ENCODE measurements at places on chromosomes 2 and 18.

- DNase-seq = no peak
- no peaks in the 10 kb centered on the region for H3K36me3 ChIP-seq
- H3K27ac ChIP-seq = no peak overlapping the region
- no peaks in the 10 kb centered on the region for H3K4me1 ChIP-seq
Measured at GRCh38 chr2:7516484-7517063, 599.4 kb downstream of the RNF144A start.

DNA sequence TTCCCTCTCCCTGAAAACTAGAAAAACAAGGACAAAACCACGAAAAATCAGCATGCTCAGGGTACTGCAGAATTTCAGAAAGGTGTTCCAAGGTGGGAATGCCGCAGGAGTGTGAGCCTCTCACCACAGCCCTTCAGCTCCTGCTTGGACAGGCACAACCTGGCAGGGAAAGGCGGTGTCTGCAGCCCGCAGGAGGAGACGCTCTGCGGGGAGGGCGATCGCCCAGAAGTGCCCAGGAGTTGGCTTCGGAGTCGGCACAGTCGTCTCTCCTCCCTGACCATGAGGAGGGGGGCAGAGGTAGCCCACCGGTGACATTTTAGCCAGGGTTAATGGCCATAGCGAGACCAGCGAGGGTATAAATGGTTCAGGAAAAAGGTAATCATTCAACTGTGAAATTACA lies 57.2 kb downstream of the TMEM18 start:
- H3K27ac ChIP-seq = no peak overlapping the region
- DNase-seq = no peak
- H3K4me1 ChIP-seq = no peaks in the 10 kb centered on the region
- no peaks in the 10 kb centered on the region for H3K36me3 ChIP-seq
- H3K27me3 ChIP-seq = no peaks in the 10 kb centered on the region

DNA sequence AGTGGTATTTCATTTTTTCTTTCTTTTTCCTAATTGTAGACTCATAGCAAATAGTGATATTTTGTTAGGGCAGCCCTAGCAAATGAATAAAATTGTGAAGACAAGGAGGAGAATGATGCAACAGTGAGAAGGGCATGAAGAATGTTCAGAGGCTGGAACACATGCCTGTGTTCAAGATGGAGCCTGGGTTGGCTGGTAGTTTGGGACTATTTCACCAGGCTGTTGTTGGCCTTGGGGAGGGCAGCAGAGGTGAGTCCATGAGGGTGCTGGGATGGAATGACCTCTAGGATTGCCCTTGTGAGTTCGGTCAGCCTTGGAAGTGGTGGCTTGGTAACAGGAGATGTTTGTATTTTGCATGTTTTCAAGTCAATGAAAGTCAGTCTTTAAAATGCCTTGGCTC lies 10.1 kb upstream of the CDC42EP3 start:
- no peaks in the 10 kb centered on the region for H3K4me1 ChIP-seq
- no peaks in the 10 kb centered on the region for H3K27me3 ChIP-seq
- no peak overlapping the region for H3K4me3 ChIP-seq

GRCh38 chr2:234963773-234964615 lies 12.2 kb downstream of the SH3BP4 start:
- H3K36me3 ChIP-seq = no peaks in the 10 kb centered on the region
- DNase-seq = no peak
- H3K4me1 ChIP-seq = peaks cover 15% of the 10 kb centered on the region
- no peaks in the 10 kb centered on the region for H3K27me3 ChIP-seq
- H3K27ac ChIP-seq = no peak overlapping the region

DNA sequence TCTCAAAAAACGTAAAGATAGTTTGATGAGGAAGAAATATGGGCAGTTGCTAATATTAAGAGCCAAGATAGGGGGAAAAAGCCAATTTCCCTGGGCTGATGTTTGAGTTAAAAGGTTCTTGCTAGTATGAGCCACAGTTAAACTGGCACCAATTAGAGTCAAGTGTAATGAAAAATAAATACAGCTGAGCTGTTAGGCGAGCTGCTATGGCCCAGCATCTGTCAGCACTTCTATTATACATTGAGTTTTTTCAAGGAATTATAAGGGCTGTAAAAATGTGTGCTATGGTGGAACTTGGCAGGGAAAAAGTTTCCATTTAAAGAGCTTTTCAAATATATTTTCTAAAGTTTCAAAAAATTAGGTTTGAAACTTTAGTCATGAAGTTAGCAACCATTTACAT lies 279.6 kb downstream of the CYRIA start:
- H3K36me3 ChIP-seq = no peaks in the 10 kb centered on the region
- H3K4me3 ChIP-seq = no peak overlapping the region
- DNase-seq = no peak

GRCh38 chr2:127277028-127277427 lies 16.9 kb downstream of the ERCC3 start:
- H3K4me1 ChIP-seq = peaks cover 3% of the 10 kb centered on the region
- H3K4me3 ChIP-seq = no peak overlapping the region
- H3K27me3 ChIP-seq = no peaks in the 10 kb centered on the region
- no peak overlapping the region for H3K27ac ChIP-seq
- DNase-seq = no peak

DNA sequence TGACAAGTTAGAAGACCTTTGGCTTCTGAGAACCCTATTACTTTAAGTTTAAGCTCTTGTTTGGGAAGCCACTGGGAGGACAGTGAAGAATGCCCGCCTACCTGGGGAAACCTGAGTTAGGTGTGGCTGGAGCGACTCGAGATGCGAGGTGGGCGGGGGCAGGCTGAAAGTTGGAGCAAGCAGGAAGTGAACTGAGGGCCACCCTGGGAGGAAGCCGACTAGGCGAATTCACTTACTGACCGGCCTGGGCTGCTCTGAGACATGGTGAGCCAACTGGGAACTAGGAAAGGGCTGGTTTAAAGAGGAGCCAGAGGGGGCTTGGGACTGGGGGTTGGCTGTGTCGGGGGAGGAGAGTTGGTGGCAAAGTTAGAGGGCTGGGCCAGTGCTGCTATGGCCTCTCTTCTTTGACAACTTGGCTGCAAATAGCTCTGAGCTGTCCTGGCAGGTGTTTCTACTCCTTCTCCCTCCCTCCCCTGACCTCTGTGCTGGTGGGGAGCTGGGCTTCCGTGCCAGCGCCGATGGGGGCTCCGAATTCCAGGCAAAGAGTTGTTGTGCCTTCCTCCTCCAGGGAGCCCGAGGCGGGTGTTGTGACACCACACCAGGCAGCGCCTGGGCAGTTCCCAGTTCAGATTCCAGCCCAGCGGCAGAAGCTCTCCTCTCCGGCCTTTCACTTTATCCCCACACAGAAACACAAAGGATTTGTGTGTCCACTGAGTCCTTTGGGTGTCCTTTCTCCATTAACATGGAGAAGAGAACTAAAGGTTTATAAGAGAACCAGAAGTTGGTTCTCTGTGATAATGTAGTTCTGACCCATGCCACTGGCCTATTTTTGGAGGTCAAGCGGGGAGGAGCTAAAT lies at the start of gene VAMP8:
Gene VAMP8, plus strand, starts transcription at position 201 of the 857 bp plus-strand sequence. Its CDS starts 61 bp downstream, at position 262.
- H3K27me3 ChIP-seq = no peaks in the 10 kb centered on the region
- no peak for DNase-seq
- peak within 1 kb of the TSS; percentile 69 for H3K27ac ChIP-seq
- H3K36me3 ChIP-seq = no peaks in the 10 kb centered on the region
- no peak within 1 kb of the TSS for H3K4me3 ChIP-seq

- no peak overlapping the region for H3K4me3 ChIP-seq
- H3K4me1 ChIP-seq = no peaks in the 10 kb centered on the region
- H3K36me3 ChIP-seq = no peaks in the 10 kb centered on the region
Measured at GRCh38 chr2:71878626-71879508, 268.8 kb downstream of the CYP26B1 start.

DNA sequence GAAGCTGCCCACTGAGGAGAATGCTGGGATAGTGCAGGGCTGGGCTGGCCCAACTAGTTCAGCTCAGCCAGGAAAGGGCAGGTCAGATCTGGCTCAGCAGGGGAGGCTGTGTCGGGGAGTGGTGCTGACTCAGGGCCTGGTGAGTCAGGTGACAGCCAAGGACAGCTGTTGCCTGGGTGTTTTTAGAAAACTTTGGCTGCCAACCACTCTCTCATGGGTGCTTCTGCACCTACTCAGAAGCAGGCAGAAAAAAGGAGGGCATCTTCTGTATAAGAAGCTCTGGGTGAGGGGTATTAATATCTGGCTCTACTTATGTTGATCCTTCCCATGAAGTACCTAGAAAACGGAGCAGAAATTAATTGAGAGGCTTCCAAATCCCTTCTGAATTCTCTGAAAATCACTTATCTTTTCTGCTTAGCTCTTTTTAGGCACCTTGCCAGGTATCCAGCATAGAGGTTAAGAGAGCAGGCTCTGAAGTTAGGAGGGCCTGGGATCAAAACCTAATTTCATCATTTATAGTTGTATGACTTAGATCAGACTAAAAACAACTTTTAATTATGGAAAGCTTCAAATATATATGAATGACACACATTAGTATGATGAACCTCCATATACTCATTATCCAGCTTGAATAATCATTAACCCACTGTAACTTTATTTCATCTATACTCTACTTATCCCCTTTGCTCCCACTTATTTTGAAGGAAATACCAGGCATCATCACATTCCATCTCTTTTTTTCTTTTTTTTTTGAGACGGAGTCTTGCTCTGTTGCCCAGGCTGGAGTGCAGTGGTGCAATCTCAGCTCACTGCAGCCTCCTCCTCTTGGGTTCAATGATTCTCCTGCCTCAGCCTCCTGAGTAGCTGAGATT lies 15.5 kb upstream of the RAB10 start:
- H3K27ac ChIP-seq = no peak overlapping the region
- no peaks in the 10 kb centered on the region for H3K4me1 ChIP-seq
- peak; percentile 47 for DNase-seq
- H3K36me3 ChIP-seq = no peaks in the 10 kb centered on the region
- H3K4me3 ChIP-seq = no peak overlapping the region

DNA sequence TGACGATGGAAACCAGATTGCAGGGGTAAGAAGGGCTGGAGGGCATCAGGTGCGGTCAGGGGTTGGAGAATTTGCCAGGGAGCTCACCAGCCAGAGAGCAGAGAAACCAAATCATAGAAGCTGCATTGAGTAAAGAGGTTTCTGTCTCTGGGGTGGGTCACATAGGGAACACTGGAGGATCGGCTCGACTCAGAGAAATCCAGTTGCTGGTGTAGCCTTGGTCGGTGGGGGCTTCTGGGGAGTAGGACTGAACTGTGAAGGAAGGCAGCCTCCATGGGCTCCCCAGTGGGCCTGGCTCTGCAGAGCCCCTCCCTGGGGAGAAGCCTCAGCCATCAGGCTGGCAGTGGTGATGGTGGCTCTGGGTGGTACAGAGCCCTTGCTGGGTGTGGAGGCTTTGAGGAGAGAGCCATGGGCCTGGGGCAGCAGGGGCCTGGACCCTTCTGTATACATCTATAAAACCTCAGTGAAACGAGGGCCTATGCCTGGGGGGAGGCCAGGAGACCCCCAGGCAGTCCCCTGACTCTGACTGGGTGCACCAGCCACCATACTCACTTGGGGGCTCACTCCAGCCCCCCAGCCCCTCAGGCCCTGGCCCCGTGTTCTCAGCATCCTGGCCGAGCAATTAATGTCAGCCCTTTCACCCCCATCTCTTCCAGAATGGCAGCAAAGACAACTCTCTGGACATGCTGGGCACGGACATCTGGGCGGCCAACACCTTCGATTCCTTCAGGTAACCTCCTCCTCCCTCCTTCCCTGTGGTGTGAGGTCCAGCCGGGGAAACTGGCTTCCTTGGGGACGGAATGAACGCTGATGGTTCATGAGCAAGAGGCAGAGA lies 124.5 kb downstream of the CTIF start:
- DNase-seq = no peak
- H3K4me3 ChIP-seq = no peak overlapping the region
- no peaks in the 10 kb centered on the region for H3K27me3 ChIP-seq

GRCh38 chr2:59435635-59436034 lies 1117.8 kb downstream of the BCL11A start:
- no peaks in the 10 kb centered on the region for H3K36me3 ChIP-seq
- H3K27ac ChIP-seq = no peak overlapping the region
- no peak overlapping the region for H3K4me3 ChIP-seq
- DNase-seq = no peak

DNA sequence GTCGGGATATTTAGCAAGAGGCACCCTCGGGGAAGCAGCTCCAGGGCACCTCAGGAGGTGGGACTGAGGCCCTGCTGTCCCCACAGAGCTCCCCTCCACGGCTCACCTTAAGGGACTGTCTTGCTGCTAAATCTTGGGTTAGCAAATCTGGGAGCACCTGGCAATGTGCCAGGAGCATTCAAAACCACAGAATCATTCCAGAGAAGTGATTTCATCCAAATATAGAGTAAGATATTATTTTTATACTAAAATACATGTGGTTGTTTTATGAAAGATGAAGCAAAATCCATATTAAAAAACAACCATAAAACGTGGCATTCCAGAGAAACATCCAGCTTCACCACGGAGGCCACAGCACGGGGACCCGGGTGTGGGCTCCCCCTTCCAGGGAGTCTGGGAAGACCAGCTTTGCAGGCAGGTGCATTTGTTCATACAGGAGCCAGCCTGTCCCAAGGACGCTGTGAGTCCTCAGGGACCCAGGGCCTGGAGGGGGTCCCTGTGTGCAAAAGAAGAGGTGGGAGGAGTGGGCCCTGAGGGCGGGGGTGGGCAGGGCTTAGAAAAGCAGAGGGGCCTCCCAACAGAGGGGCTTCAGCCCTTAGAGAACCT lies 16.3 kb downstream of the HS1BP3 start:
- no peak overlapping the region for H3K4me3 ChIP-seq
- H3K27me3 ChIP-seq = no peaks in the 10 kb centered on the region
- H3K4me1 ChIP-seq = peaks cover 28% of the 10 kb centered on the region
- H3K36me3 ChIP-seq = no peaks in the 10 kb centered on the region
- DNase-seq = peak; percentile 57

GRCh38 chr18:11118051-11118766 lies 31.2 kb downstream of the PIEZO2 start:
- H3K4me3 ChIP-seq = no peak overlapping the region
- H3K4me1 ChIP-seq = no peaks in the 10 kb centered on the region
- no peak for DNase-seq
- peak overlapping the region; percentile 44 for H3K27ac ChIP-seq
- no peaks in the 10 kb centered on the region for H3K27me3 ChIP-seq
- no peaks in the 10 kb centered on the region for H3K36me3 ChIP-seq

DNA sequence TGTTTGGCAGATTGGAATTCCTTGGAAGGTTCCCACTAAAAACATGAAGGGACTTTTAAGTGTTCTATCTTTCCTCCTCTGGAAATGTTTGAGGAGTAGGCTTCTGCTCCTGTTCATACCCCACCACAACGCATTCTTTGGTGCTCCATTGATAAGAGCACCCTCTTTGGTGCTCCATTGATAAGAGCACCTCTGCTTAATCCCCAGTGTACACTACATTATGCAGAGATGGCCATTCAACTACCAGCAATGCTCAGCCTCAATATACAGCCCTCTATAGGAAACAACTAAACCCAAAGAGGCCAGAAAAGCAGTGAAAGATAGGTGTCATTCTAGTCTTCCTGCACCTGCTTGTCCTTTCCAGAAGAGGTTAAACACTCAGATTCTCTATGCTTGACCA lies 1.8 kb upstream of the CHAC2 start:
- no peaks in the 10 kb centered on the region for H3K36me3 ChIP-seq
- no peak overlapping the region for H3K27ac ChIP-seq
- DNase-seq = no peak
- H3K4me1 ChIP-seq = no peaks in the 10 kb centered on the region
- H3K4me3 ChIP-seq = no peak overlapping the region

DNA sequence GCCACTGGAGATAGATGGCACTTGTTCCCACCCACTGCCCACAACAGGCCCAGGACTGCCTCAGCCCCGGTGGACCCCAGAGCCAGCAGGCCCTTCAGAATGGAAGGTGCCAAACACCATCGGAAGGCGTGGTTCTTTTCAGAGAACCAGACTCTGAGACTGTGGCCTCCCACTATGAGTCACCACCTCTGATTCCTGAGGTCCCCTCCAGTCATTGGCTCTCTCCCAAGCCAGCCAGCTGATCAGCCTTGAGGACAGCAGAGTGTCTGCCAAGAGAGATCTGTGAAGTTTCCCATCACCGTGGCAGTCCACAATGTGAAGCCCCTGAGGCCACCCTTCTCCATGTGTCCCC lies 10.4 kb upstream of the MAP3K2 start:
- no peak overlapping the region for H3K27ac ChIP-seq
- H3K36me3 ChIP-seq = no peaks in the 10 kb centered on the region
- no peaks in the 10 kb centered on the region for H3K27me3 ChIP-seq
- peak; percentile 77 for DNase-seq
